ENCODE measurements at places on chromosomes 1 and 21.

- no peak for DNase-seq
Observed at GRCh38 chr1:3633344-3634058, 8.7 kb downstream of the TPRG1L start.

- no peak for DNase-seq
Observed at GRCh38 chr1:83829106-83829505, 169.8 kb downstream of the TTLL7 start.

DNA sequence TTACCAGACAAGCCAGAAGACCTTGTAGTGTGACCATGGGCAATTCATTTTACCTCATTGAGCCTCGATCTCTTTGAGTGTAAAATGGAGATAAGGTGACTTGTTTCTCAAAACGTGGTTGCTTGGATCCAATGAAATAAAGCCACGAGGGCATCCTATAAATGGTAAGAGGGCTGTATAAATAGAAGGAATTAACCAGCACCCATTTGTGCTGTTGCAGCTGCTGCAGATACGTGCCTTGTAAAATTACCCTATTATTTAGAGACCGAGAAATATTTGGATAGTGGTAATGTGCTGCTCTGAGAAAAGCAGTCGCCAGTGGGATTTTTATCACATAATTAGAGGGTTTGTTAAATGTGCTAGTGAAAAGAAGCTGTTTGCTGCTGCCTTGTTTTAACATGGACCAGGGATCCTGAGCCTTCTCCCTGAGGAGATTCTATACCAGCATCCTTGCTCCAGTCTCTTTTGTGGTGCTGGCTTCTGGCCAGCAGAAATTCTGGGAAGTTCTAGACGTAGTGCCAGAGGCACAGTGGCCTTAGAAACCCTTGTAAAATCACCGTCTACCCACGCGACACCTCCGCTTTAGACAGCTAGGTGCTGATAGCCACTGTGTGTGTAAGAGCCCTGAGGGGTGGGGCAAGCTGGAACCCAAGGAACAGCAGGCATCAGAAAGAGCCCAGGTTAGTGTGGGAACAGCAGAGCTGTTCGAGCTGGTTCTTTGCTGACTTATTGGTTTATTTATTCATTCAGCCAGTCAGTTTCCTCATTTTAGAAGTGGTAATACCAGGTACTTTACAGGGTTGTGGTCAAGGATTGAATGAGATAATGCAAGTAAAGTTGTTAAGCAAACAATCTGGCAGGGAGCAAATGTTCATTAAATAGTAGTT is 137.5 kb downstream of the NOS1AP start:
- peak; percentile 25 for DNase-seq

- DNase-seq = no peak
Observed at GRCh38 chr1:51514733-51515132, 4.3 kb downstream of the EPS15 start.

DNA sequence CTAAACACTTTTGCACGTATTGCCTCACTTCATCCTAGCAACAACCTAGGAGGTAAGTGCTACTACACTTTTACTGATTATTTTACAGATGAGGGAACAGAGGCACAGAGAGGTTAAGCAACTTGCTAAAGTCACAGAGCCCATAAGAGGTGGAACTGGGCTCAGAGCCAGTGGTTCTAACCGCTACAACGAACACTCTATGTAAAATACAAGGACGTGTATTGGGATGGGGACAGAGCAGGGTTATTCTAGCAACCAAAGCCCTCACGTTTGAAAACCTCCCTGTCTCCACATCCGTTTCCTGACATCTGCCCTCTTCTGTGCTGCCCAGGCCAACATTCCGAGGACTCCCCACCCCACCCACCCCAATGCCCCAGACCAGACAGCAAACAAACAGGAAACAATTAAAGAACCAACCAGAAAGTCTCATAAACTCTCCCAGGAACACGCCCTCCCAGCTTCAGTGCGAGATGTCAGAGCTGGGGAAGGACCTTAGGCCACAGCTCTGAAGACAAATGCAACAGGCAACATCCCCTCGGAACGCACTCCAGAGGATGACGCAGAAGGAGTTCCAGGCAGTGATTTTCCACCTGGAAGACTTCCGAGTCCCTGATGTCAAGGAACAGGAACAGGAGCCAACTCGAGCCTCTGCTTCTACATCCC is 41.1 kb downstream of the GLIS1 start:
- DNase-seq = no peak

- no peak for DNase-seq
Observed at GRCh38 chr1:170623171-170623570, 40.8 kb upstream of the PRRX1 start.
